ENCODE measurements at places on chromosomes 6 and 20.

GRCh38 chr20:22776369-22776768 is 192.0 kb upstream of the FOXA2 start:
- no peak for DNase-seq

- no peak for DNase-seq
Measured at GRCh38 chr6:33705955-33706725, 5.4 kb downstream of the UQCC2 start.

GRCh38 chr6:34517461-34517881 is 38.7 kb downstream of the SPDEF start:
- no peak for DNase-seq

GRCh38 chr6:89410231-89410761 is 1.8 kb downstream of the RRAGD start:
- no peak for DNase-seq

- DNase-seq: no peak
Measured at GRCh38 chr6:53664623-53665022, 933 bp downstream of the KLHL31 start.

GRCh38 chr6:139540276-139540675 is 165.8 kb upstream of the CITED2 start:
- no peak for DNase-seq

- no peak for DNase-seq
Measured at GRCh38 chr20:18989736-18990474, 176.3 kb downstream of the SCP2D1 start.

GRCh38 chr20:60219984-60220562 is 261.9 kb downstream of the CDH26 start:
- DNase-seq: no peak

DNA sequence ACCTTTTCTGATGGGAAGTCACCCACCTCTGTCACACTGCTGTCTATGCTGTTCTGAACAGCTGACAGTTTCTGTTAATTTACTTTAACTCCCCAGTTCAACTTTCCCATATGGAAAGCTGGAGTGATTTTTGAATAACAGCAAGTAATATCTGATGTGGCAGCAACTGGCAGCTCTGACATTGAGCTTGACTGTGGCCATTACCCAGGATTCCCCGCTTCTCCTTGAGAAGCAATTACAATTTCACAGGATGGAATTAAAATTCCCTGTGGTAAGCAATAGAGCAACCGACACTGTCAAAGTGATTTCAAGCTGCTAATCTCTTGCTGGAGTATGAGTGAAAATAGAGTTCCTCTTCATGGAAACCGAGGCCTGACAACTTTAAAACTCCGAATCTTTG is 348.1 kb upstream of the SOX4 start:
- no peak for DNase-seq

- no peak for DNase-seq
Measured at GRCh38 chr6:119791736-119792135, 442.2 kb upstream of the MAN1A1 start.

DNA sequence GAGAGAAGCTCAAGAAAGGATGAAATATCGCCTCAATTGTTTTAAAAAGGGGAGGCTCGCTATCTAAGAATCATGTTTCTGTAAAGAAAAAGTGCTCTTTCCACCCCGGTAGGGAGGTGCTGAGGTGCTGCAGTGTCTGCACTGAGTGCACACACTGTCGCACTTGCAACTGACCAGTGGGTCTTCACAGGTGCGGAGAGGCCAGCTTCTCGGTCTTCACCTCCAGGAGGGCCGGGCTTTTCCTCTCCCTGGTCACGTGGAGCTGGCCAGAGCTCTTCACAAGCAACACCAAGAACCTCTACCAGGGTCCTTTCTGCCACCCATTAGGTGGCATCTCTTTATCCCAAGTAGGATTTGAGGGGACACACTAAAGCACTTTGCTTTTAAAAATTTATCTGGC is 27.8 kb upstream of the TCFL5 start:
- DNase-seq: no peak

GRCh38 chr6:108363889-108364313 is 69.0 kb downstream of the AFG1L start:
- DNase-seq: no peak

DNA sequence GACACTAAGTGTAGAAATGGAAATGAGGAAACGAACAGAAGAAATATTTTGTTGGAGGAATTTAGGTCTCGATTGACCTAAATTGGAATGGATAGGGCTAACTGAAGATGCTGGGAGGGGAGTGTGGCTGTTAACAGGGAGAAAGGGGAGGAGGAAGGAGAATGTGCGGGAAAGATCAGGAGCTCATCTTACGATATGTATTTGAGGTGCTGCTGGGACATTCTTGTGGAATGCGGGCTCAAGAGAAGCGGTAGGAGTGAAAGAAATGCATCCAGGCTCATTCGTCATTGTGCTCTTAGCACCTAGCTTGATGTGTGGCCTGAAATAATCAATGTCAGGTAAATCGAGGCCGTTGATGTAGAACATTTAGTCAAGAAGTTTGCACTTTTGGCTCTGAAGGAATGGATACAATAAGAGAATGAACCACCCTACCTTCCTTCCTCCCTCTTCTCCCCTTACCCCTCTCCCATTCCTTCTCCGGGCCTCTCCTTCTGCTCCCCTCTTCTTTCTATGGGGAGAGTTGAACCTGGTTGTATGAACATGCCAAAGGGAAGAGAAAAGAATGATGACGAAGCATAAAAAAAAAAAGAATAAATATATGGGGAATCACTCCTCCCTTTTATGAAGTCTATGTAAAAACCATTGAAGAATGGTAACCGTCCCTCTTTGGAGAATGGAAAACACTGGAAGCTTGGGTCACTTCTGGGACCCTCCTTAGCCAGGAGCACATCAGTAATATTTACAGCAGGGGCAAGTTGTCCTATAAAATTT is 70.9 kb downstream of the SASH1 start:
- DNase-seq: no peak

DNA sequence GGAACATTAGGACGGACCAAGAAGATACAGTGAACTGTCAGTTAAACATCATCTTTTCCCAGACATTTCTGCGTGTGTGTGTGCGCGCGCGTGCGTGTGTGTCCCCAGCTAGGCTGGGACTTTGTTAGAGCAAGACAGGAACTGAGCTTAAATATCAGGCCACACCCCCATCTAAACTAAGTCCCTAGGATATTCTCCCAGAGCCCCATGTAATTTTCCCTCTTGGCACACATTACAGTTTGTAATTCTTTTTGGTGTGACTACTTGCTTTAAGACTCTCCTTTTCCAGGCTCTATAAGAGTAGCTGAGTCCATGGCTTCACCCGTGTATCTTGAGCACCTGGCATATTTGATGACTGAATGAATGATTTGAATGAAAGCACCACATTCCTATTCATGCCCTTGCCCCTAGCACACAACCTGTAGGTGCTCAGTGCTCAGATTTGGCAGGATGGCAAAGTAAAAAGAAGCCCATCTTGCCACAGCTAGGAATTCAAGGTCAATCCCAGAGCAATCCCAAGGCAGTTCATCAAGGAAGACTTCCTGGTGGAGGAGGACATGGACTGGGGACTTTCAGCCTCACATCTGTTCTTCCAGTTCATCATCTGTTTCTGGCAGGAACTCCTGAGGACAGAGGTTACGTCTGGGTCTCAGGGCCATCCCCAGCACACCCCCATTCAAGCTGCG is 69.2 kb downstream of the MRPL14 start:
- DNase-seq: no peak

GRCh38 chr20:20393207-20394120 is 25.6 kb downstream of the INSM1 start:
- peak; percentile 28 for DNase-seq

DNA sequence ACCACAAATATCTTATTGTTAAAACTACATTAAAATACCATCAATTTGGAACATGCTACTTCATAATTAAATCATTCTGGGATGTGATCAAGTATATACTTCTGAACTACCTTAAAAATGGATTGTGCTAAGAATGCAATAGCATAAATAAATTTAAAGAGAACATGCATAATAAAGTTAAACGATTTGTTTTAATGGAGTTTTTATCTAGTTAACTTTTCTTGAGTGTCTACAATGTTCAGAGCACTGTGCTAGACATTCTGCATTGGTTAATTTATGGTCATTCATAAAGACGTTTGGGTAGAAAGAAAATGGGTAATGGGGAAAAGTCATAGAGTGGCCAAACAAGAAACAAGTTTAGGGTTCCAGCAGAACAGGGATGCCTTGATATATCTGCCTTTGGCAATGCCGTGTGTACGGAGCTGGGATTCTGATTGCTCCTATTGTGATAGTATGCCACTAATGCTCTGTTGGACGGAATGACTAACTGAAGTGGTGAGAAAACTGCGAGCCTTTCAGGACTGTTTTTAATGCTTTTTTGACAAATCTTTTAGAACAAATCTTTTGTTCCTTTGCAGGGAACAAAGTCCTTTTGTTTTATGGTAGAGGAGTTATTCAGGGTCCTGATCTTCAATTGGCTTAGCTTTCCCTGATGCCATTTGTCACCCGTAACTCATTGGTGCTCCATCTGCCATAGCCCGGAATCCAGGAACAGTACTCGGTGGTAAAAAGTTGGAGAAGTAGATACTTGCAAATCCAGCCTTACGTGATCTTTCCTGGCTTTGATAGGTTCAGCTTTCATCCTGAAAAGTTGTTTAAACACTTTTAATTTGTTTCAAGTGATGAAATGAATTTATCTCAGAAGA is 162.6 kb downstream of the BCKDHB start:
- DNase-seq: no peak

DNA sequence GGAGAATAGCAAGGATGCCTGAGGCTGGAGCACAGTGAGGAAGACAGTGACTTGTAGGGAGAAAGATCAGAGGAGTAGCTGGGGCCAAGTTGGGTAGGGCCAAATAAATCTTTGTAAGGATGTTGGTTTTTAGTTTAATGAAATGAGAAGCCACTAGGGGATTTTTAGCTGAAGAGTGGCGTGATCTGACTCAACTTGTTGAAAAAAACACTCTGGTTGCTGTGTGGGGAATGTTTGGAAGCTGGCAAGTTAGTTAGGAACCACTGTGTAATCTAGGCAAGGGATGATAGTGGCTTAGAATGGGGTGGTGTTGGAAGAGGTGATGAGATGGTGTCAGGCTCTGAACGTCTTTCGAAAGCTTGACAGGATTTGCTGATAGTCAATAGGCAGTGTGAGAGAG is 176.1 kb upstream of the HDDC2 start:
- DNase-seq: no peak

- no peak for DNase-seq
Measured at GRCh38 chr6:87075168-87075567, 19.7 kb downstream of the CGA start.

DNA sequence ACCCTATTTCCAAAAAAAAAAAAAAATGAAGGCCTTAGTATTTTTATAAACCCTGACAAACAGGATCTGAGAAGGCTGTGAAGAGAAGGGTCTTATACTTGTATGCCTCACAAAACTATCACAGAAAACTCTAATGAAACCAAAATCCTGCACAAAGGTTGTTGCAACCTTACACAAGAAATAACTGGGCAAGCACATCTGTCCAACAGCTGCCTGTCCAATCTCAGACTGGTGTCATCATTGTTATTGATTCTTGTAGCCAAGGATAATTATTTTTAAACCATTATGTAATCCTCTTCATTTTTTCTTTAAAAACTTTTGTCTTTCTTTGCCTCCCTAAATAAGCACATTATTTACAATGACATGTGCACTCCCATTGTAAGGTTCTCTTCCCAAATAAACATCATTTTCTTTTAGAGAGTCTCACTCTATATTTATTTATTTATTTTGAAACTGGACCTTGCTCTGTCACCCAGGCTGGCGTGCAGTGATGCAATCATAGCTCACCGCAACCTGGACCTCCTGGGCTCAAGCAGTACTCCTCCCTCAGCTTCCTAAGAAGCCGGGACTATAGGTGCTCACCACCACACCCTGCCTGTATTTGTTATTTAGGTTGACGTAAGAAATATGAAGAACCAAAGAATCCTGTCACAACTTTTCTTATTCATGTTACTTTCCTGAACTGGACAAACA is 697.1 kb downstream of the DOK5 start:
- no peak for DNase-seq

- no peak for DNase-seq
Measured at GRCh38 chr20:41047975-41048305, 19.3 kb downstream of the TOP1 start.

DNA sequence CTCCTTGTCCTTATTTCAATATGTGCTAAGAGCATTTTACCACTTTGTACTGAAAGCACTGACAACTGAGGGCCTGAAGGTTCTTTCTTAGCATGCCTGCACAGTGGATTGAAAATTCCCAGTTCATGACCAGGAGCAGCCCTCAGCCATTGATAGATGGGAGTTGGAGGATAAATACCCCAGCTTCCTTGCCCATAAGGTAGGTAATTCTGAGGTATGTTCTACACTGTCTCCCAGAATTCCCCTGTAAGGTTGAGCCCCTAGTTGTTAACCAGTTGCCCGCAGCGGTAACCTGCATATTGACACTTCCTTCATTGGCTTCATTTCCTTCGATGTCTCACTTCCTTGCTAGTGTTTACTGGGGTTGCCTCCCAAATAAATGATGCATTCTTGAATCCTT is 162.0 kb downstream of the CDC5L start:
- DNase-seq: no peak

DNA sequence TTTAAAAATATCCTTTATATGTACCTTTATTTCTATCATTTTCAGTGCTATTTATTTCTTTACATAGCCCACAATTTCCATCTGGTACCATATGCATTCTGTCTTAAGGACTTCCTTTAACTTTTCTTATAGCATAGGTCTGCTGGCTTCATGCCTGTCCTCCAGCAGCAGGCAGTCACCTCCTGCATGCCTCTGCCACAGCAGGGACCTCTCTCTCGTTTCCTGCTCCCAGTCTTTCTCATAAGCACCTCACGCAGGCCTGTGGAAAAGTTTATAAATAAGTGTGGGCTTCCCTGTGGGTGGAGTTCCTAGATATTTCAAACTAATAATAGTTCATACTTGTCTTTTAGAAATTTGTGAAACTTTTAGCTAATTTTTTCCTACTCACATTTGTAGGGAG is 133.9 kb downstream of the KCNQ5 start:
- no peak for DNase-seq

- DNase-seq: no peak
Measured at GRCh38 chr6:81751388-81752083, 945 bp downstream of the TENT5A start.

DNA sequence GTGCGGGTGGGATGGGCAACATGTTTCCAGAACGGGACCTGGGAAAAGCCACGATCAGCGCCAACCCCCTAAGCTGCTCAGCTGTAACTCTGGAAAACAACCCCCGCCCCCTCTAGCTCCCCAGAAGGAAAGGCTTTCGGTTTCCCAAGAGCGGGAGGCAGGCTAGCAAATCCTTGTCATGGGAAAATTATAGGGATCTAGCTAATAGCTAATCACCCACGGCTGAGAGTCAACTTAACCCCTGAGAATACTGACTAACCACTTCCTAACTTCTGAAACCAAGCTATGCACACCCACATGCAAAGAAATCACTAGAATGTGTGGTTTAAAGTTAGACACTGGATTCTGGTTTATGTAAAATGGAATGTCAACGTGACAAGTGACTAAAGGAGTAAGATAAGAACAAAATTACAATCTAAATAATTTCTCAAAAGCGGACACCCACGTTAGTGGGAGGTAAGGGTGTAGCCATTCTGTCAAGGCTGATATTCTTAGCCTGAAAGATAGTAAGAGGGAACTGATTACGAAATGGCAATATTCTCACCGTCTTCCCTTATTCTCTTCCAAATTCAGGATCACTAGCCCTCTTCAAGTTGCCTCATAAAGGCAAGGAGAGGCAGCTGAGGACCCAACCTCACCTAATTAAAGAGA is 20.1 kb downstream of the JAG1 start:
- no peak for DNase-seq
